ENCODE measurements at places on chromosomes 4 and X.

GRCh38 chr4:53558065-53558801, 33.1 kb downstream of the LNX1 start:
- DNase-seq, result peak; percentile 69

GRCh38 chrX:134631426-134632346, 26.6 kb downstream of the PLAC1 start:
- no peak for DNase-seq

- DNase-seq, result no peak
These were observed 77.8 kb downstream of the GRID2 start for GRCh38 chr4:92381616-92382015.

DNA sequence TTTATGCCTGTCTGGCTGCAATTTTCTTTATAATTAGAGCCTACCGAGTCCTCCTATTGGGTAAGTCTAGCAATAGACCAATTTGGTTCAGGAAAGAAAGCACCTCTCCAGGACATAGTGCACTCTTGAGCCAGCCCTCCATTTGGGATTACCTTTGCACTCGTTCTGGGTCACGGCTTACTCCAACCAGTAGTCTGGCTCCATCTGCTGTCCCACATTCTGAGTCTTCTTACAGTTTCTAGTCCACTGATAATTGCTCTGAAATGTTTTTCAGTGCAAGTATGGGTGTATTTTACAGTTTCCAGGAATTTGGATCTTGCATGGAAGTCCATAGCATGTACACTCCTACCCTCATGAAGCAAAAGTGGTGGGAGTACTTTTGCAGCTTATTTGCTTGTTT, 34.8 kb upstream of the USP51 start:
- DNase-seq, result peak; percentile 1

DNA sequence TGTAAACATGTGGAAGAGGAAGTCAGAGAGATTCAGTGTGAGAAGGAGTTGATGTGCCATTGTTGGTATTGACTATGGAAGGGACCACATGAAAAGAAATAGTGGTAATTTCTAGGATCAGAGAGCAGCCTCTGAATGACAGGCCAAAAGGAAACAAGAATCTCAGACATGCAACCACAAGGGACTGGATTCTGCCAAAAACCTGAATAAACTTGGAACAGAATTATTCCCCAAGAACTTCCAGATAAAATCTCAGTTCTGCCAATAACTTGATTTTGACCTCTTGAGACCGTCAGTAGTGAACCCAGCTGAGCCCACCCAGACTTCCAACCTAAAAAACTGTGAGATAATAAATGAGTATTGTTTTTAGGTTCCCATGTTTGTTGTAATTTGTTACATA, 653.6 kb upstream of the NR3C2 start:
- DNase-seq, result no peak

- peak; percentile 21 for DNase-seq
These were observed 23.3 kb downstream of the MAML3 start for GRCh38 chr4:140130677-140131076.

GRCh38 chr4:118314221-118314620, 38.6 kb downstream of the PRSS12 start:
- no peak for DNase-seq

Data from NB4 (cell line).